Stimulated activated CD8-positive, alpha-beta memory T cell treated with anti-CD3 and anti-CD28 coated beads, Interleukin-12 subunit alpha, Interleukin-12 subunit beta, amount 100 ng/mL, for 4 hours (primary cell): ENCODE measurements at places on chromosomes 5 and 9.

DNA sequence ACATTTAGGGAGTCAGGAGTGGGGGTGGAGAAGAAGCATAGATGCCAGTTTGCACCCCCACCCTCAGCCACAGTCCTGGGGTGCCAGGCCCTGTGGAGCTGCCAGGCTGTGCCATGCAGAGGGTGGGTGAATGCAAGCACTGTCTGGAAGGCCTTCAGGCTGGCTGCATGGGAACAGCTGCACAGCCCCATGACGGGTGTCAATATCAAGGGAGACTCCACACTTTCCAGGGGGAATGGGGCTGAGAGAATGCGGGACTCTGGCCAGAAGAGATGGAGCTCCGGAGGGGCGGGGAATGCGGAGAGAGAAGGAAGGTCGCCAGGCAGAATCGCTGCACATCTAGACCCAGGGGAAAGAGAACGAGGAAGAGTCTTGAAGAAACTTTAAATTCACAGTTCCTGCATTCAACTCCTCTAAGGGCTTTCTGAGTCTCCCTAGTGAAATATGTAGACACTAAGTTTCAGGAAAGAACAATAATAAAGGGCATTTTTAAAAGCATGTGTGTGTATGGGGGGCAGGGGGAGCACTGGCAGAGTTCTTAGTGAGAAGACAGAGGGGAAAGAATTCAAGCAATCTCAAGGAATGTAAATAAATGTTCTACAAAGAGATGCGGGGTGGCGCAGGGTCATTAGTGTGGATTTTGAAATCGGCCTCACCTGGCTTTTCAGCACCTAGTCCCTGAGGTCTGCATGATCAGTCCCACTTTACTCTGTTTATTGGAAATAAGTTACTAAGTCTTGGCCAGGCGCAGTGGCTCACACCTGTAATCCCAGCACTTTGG is 59.1 kb downstream of the BOD1 start:
- DNase-seq = no peak

- no peak for DNase-seq
These were observed 7.4 kb downstream of the CTNNA1 start for GRCh38 chr5:138760448-138761110.

- no peak for DNase-seq
These were observed 44.4 kb upstream of the GRIA1 start for GRCh38 chr5:153445875-153446579.

- DNase-seq = no peak
These were observed 11.1 kb upstream of the CEP72 start for GRCh38 chr5:600886-601541.

- DNase-seq = no peak
These were observed 294.8 kb downstream of the AOPEP start for GRCh38 chr9:95021166-95021886.
